Sigmoid colon (tissue), 7 donors: ENCODE measurements at places on chromosomes 7 and 10.

DNA sequence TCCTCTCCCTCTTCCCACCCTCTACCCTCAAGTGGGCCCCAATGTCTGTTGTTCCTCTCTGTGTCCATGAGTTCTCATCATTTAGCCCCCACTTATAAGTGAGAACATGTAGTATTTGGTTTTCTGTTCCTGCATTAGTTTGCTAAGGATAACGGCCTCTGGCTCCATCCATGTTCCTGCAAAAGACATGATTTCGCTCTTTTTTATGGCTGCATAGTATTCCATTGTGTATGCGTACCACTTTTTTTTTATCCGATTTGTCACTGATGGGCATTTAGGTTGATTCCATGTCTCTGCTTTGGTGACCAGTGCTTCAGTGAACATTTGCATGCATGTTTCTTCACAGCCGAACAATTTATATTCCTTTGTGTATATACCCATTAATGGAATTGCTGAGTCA lies 51.7 kb upstream of the ATP6V0A4 start:
- no peak for DNase-seq

DNA sequence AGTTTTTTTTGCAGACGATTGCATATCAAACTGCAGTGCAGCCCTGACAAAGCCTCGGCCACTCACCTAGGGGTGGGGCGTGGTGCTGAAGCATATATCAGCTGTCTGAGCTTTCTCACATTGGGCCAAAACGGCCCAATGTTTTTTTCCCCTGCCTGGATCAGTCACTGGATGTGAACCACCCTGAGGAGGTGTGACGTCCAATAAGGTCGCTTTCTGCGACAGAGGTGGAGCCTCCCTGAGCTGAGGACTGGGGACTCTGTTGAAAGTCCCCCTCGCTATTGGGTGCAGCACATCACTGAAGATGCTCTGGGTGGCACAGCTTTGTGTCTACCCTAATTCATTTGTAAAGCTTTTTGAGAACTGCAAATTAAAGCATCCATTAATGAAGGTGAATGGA lies 60.9 kb downstream of the SEM1 start:
- DNase-seq = no peak

DNA sequence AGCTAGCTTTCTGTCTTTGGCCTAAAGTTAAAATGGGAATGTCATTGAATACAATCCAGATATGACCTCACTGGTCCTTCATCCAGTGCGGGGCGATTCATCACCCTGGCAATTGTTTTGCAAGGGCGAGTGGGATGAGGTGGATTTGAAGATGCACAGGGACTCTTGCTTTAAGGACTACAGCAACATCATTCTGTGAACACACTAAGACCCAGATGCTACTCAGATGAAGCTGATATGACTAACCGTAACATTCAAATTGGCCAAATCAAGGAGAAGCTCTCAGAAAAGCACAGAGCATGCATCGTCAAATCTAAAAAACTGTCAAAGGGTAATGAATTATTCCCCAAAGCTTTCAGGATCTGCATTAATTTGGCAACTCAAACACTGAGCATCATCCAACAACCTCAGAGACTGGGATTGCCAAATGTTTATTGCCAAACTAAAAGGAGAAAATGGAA lies 12.8 kb downstream of the CPA1 start:
- DNase-seq = no peak

GRCh38 chr7:117019786-117020590 lies 66.7 kb downstream of the ST7 start:
- DNase-seq = peak; percentile 93

DNA sequence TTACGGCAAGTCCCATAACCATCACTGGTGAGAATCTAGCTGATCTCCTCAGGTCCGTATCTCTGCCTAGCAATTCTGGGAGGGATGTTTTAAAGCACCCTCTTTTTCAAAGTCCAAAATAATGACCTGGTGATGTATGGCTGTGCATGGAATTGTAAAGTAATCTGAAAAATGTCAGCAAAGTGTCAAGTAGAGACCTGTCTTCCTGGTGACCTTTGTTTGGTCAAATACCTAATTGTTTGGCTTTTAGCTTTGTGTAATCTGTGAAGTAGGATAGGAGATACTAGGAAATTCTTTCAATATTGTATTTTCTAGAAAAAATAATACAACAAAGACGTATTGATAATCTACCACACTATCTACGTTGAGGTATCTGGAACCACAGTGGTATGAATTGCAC lies 51.0 kb downstream of the ABCB5 start:
- DNase-seq = no peak
